RWPE1 (cell line): ENCODE measurements at places on chromosomes 5 and 9.

DNA sequence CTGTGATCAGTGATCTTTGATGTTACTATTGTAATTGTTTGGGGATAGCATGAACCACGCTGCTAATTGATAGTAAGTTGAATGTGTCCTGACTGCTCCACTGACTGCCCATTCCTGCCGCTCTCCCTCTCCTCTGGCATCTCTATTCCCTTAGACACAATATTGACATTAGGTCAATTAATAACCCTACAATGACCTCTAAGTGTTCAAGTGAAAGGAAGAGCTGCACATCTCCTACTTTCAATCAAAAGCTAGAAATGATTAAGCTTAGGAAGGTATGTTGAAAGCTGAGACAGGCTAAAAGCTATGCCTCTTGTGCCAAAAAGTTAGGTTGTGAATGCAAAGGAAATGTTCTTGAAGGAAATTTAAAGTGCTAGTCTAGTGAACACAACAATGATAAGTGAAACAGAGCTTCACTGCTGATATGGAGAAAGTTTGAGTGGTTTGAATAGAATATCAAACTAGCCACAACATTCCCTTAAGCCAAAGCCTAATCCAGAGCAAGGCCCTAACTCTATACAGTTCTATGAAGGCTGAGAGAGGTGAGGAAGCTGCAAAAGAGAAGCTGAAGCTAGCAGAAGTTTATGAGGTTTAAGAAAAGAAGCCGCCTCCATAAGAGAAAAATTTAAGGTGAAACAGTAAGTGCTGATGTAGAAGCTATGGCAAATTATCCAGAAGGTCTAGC lies 12.9 kb downstream of the CLINT1 start:
- no peak for DNase-seq

DNA sequence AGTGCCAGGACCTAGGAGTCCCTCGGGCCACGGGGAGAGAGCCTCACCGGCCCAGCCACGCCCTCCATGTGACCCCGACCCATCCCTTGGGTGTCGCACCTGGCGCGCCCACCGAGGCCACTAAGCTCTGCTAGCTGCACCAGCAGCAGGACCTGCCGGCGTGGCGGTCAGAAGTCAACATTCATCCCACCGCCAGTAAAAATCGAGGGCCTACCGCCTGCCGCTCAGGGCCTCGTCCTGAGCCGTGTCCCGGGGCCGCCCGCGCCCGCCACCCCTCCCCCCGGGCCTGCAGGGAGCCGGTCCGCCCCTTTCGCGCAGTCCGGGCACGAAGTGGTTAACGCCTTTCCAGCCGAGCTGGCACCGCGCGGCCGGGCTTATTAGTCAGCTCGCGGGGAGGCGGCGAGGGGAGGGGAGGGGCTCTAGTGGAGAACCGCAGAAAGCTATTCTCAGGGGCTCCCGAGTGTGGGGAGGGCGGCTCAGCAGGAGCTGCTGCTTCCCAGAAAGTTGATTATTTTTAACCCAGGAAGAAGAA lies 124.4 kb downstream of the C9orf50 start:
- DNase-seq, result peak; percentile 94

- no peak for DNase-seq
These were observed 108.7 kb downstream of the PLK2 start for GRCh38 chr5:58351190-58351589.

GRCh38 chr5:66671305-66671704 lies 75.1 kb downstream of the MAST4 start:
- no peak for DNase-seq

- no peak for DNase-seq
These were observed 133.1 kb upstream of the FBXL7 start for GRCh38 chr5:15366676-15367391.

DNA sequence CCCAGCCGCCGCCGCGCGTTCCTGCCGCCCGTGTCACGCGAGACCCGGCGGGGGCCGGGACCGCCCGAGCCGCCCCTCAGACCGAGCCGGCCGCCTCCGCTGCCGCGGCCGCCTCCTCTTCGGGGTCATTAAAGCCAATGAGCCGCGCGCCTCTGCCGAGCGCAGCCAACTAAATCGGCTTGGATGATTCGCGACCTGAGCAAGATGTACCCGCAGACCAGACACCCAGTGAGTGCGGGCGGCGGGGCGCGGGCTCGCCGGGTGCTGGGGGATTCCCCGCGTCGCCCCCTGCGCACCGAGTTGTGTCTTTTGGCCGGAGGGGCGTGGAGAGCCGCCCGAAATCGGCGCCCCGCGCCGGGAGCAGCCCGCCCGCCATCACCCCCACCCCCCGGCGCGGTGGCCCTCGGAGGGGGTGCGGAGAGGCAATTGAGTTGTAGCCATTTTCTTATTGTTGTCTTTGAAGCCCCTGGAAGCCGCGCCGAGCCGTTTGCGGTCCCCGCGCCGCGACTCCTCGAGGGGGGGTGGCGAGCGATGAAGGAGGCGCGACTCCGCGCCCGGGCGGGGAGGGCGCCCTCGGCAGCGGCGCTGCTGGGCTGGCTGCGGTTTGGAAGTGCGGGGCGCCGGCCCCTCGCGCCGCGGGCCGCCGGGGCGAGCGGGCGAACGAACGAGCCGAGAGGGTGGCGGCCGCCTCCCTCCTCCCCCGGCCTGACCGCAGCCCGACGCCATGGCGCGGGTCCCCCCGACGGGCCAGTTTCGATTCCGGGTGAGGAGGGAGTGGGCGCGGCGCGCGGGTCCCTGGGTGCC lies 1.0 kb downstream of the TLE4 start:
- DNase-seq, result peak; percentile 52

DNA sequence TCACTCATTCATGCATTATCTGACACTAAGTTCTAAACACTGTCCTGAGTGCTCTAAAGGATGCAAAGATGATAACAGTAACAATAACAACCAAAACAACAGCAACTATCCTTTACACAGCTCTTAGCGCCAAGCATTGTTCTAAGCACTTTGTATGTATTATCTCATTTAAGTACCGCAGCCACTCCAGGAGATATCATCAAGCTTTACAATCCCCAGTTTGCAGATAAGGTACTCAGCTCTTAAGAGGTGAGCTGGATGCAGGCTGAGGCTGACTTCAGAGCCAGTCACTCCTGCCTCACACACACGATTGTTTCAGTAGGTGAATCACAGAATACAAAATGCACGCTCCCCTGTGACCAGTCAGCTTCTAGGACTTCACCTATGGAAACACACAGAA lies 141.8 kb downstream of the PAX5 start:
- no peak for DNase-seq

GRCh38 chr9:21102305-21102704 lies 24.6 kb upstream of the IFNB1 start:
- DNase-seq, result no peak

DNA sequence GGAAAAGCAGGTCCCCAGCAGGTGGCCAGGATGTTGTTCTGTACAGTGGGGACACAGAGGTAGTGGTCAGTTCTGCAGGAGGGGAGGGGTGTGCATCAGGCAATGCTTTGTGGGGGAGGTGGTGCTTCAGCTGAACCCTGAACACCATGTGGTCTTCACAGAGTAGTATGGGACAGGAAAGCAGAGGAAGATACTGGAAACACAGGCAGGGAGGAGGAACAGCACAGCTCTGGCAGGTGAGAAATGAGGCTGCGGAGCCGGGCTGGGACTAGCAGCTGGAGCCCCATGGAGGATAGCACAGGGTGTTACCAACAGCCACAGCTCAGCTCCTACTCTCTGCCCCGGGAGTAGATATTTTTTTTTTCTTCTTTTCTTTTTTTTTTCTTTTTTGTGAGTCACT lies 161.5 kb downstream of the ENTREP1 start:
- no peak for DNase-seq

DNA sequence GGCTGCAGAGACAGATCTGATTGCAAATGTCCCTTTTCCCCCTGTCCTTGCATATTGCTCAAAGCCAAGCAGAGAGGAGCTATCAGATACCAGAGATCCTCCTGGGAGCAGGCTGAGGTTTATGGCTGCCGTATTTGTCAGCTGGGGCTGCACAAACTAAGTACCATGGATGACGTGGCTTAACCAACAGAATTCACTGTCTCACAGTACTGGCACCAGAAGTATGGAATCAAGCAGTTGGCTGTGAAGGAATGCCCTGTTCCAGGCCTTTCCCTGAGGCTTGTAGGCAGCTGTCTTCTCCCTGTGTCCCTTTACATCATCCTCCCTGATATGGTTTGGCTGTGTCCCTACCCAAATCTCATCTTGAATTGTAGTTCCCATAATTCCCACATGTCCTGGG lies 2.6 kb downstream of the CFAP90 start:
- no peak for DNase-seq

GRCh38 chr5:109099081-109099480 lies 310.7 kb downstream of the PJA2 start:
- no peak for DNase-seq

DNA sequence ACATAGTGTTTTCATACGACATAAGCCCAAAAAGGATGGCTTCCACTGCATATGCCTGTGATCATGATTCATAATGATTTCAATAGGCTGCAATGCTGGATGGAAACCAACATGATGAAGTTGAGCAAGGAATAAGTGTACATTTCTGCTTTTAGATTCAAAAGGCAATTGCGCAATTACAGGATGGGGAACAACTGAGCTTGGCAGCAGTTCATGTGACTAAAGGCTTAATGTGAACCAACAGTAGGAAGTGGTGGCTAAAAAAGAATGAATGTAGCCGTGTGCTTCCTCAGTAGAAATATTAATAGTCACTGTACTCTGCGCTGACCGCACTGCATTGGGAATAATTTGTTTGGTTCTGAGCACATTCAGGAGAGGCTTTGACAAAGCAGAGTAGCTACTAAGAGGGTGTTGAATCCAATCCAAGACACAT lies 51.2 kb downstream of the SLC1A3 start:
- DNase-seq, result peak; percentile 90

DNA sequence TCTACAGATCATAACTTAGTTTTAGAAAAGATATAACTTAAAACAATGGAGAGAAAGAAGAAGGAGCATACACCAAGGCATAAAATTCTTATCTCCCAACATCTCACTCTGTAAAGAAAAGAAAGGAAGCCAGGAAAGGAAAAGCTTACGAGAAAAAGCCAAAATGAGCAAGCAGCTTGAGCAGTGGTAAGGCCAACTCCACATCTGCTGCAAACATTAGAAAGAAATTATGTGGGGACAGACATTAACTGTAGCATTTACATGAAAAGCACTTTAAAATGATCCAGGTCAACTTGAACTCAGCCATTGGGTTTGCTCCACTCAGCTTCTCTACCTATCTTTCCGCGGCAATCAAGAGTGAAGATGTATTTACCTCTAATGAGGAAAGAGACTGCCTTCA lies 176.9 kb downstream of the BNC2 start:
- DNase-seq, result no peak

DNA sequence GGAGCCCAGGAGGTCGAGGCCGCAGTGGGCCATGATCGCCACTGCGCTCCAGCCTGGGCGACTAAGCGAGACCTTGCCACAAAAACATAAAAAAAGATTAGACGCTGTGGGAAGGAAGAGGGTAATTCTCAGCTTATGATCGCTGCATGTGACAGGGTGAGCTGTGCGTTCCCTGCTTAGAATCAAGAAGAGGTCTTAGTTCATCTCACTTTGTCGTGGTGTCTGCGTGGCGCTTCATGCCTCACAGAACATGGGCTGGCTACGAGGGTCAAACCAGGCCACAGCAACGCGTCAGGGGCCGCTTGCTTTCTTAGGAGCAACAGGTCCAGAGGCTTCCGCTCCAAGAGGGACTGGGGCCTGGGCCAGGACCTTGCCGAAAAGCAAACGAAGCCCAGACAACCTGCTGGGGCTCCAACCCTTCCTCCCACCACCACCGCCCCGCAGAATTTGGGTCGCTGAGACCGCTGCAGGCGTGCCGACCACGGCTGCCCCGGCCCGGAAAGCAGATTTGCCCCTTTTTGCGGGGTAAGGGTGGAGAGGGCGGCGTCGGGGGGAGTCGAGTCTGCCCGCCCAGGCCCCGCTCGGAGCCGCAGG lies 10.0 kb upstream of the GRIN1 start:
- DNase-seq, result no peak

DNA sequence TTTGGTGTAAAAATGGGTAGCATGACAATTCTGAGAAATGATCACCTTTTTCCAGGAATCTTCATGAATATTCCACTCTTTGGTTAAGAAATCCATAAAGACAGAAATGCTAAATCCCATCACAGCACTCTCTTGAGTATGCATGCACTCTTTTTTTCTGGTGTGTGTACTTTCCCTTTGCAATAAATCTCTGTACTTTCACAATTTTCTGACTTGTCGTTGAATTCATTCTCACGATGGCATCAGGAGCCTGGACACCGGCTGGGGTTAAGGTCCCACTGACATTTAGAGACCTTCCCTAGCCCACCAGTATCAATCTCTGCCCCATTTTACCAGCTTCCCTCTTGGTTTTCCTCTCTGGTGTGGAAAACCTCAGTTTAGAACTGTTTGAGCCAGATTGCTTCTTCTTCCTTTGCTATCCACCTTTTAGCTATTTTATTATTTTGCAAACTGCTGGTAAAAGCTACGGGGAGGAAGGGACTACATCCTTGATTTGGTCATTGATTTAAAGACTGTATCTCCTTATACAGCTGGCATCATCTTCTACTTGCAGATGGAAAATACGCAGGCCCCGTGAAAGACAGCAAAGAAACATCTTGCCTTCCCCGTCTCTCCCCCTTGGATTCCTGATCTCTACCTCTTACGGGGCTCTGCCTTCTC lies 59.9 kb upstream of the ZFR start:
- no peak for DNase-seq

- no peak for DNase-seq
These were observed 227.9 kb upstream of the KLF9 start for GRCh38 chr9:70642341-70642740.

DNA sequence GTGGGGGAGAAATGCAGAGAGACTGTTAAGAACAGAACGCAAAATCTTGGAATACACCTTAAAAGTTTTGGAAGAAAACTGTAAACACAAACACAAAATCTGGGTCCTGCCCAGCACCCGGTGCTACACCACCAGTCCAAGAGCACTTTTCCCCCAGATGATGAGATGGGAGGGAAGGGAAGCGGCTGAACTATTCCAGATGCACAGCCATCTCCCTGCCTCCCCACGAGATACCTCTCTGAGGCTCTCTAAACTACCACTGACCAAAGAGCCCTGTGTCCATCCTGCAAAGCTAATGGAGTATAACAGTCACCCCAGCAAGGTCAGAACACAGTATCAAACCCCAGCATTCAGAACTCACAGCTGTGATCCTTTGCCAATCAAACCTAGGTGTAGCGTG lies 8.0 kb downstream of the SPARC start:
- no peak for DNase-seq

DNA sequence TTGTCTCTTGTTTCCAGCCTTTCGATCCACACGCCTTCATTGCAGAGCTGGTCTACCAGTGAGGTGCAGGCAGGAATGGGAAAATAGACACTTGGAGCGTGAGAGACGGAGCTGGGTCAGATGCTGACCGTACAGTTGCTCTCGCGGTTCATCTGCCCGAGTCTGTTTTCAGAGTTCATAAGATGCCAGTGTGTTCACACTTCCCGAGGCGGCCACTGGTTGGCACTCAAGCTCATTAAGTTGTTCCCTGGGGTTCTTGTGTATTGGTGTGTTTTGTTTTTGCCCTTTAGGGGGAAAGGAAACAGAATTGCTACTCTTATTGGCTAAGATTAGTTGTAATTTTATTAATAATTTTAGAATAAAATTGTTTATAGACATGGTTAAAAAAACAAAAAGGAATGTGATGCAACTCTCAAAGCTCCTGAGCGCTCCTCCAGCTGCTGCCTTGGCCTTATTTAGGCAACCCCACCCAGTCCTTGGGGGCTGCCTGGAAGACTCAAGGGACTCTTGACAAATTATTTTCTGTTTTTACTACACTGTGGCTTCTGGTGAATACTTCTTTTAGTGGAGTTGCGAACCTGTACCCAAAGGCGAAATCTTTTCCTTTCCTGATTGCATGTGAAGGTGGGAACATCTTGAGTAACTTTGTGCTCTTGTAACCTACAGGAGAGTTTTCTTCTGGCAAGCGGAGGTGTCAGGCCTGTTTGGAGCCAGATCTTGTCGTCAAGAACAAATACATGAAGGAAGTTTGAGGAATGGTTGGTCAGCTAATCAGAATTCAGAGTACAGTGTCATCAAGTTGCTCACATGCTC lies 146.1 kb downstream of the MAST4 start:
- DNase-seq, result no peak
